ENCODE measurements at places on chromosomes 6 and 20. TPM values are rescaled to one million over a fixed set of nuclear protein-coding genes. Genes with fewer than 3 reads are reported as not detected.

The CALHM4 gene
- total RNA-seq: not detected

The SMLR1 gene
- total RNA-seq: not detected

The SAMD5 gene
- total RNA-seq: 1.6 TPM

DNA sequence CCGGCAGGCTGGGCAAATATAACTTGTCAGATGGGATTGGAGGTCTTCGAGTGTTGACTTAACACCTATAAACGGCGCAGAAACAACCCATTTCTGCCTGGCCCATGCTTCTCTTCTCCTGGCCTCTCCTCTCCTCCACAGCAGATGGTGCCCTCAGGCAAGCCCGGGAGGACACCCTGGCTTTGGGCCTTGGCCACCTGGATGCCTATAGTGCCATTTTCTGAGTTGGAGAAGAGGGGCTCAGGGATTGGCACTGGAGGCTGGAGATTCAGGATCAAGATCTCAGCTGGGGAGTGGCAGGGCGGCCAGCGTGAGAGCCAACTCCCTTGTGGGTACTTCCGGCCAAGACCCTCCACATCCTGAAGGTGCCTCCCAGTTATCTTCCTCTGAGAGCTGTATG, 211.9 kb upstream of the PMEPA1 start:
- no peak overlapping the region for H3K4me3 ChIP-seq
- H3K27me3 ChIP-seq: peaks cover 2% of the 10 kb centered on the region
- H3K36me3 ChIP-seq: peaks cover 13% of the 10 kb centered on the region
- H3K27ac ChIP-seq: peak overlapping the region; percentile 62
- H3K4me1 ChIP-seq: peaks cover 19% of the 10 kb centered on the region

The ZNF343 gene
- total RNA-seq: 15.5 TPM

The LRRC1 gene
- 2.6 TPM for total RNA-seq

DNA sequence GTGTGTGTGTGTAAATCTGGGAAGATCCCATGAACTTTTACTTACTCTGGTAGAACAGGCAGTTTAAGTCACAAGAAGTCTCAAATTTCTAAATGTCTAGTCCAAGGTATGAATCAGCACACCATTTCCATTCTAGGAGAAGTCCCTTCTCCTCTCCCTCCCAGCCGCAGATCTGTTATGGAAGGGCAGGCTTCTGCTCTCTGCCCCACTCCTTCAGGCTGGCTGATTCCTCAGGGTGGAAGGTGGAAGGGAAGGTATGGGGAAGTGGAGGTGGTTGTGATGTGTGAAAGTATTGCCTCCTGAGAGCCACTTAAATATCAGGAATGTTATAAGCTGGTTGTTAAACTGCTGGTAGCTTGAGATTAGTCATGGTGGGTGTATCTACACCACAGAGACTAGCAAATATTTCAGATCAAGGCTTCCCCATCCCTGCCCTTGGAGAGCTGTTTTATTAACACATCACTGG, 44.5 kb upstream of the LAMA4 start:
- no peak overlapping the region for H3K27ac ChIP-seq
- H3K36me3 ChIP-seq: no peaks in the 10 kb centered on the region
- H3K4me1 ChIP-seq: peaks cover 4% of the 10 kb centered on the region
- H3K27me3 ChIP-seq: peaks cover 2% of the 10 kb centered on the region
- DNase-seq: no peak

DNA sequence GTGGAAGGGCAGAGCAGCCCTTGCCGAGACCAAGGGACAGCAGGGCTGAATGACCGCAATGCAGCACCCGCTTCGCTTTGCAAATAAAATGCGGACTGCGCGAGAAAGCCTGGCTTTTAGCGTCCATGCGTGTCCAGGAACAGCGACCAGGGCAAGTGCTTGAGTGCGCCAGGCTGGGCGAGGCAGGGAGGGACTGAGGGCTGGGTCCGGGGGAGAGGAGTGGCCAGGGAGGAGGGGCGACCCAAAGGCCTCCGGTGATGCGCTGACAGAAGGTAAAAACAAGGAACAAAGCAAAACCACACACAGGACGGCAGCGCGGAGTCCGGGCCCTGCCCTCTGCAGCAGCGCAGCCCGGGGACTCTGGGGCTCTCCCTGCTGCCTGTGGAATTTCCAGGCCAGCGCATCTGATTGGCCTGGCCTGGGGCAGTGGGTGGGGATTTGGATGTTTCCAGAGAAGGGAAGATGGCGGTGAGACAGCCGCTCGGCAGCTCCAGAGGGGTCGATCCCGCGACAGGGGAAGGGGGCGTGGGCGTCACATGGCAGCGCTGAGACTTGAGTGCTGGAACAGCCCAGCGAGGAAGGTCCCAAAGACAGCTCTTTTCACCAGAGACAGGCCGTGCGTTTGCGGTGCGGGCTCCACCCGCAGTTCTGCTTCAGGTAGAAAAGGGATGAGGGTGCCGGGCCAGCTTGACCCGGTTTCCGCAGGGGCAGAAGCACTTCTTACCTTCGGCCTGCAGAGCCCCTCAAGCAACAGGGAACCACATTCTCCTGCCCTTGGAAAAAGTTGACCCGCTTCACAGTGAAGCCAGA, 51.8 kb downstream of the SSR1 start:
- peaks cover 4% of the 10 kb centered on the region for H3K36me3 ChIP-seq
- peak; percentile 93 for DNase-seq
- H3K27ac ChIP-seq: peak overlapping the region; percentile 99
- H3K4me1 ChIP-seq: peaks cover 20% of the 10 kb centered on the region
- peaks cover 21% of the 10 kb centered on the region for H3K27me3 ChIP-seq

DNA sequence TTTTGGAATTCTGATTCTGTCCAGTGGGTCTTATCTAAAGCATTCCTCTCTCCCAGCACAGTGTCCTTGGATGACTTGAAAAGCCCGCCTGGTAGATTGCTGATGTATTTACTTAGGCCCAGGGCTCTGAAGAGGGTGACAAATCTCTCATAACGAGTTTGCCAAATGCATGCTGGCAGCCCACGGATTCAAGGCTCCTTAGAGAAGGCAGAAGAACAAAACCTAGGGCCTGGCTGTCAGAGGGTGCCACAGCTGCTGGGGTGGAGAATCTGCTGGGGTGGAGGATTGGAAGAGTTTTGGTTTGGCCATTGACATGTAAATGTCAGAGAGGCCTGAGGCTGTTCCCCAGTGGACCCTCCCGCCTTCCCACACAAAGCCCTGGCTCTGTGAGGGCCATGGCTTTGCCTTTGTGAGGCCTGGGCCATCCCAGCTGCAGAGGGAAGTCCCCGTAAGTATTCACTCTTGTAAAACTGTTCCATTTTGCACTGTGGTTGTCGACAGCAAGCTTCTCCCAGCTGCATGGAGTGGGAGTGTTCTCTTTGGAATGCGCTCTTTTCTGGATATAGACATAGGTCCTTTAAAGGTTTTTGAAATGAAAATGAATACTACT, 50.3 kb downstream of the ANKRD6 start:
- H3K36me3 ChIP-seq: no peaks in the 10 kb centered on the region
- H3K4me1 ChIP-seq: peaks cover 28% of the 10 kb centered on the region
- peaks cover 2% of the 10 kb centered on the region for H3K27me3 ChIP-seq
- peak overlapping the region; percentile 68 for H3K27ac ChIP-seq
- H3K4me3 ChIP-seq: peak overlapping the region; percentile 55

- H3K27me3 ChIP-seq: peaks cover 2% of the 10 kb centered on the region
- H3K4me3 ChIP-seq: no peak overlapping the region
- H3K36me3 ChIP-seq: no peaks in the 10 kb centered on the region
- no peak for DNase-seq
- H3K27ac ChIP-seq: no peak overlapping the region
- H3K4me1 ChIP-seq: peaks cover 5% of the 10 kb centered on the region
Measured at GRCh38 chr6:33013608-33014007, 4.2 kb upstream of the HLA-DOA start.

DNA sequence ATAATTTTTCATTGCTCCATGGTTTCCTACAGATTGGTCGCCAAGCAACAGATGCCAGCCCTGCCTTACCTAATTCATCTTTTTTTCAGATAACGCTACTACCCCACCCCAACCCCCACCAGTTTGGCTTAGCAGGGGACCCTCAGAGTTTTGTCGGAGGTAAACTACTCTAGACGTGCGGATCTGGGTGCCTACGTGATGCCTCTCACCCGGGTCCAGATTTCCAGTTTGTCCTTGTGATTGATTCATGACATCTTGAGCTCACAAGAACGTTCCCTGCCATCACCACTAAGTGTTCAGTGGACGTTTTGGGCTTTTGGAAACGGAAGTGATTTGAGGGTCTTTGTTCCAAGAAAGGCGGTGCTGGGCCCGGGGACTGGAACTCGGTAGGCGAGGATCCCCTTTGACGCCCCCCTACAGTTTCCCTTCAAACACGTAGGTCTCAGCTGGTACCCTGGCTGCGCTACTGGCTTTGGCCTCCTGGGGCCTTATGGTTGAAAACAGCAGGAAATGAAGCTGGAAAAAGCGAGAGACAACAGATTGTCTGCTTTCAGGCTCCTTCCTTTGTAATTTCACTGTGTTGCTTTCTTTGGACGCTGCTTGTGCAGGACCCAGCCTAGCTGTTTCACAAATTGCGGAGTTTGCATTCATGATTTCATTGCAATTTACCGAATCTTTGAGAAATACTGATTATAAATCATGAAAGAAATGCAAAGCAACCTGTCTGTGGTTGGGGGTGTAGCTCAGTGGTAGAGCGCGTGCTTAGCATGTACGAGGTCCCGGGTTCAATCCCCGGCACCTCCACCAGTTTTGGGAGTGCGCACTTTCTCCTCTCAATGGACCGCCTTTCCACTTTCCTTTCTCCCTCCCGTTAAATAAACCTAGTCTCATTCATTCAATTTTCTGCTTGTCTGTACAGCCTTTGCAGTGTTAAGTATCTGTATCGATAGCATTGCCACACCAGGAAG, 81.0 kb downstream of the GPX5 start:
- H3K36me3 ChIP-seq: no peaks in the 10 kb centered on the region
- peak; percentile 84 for DNase-seq
- H3K27ac ChIP-seq: peak overlapping the region; percentile 95
- H3K4me3 ChIP-seq: peak overlapping the region; percentile 81
- H3K4me1 ChIP-seq: peaks cover 23% of the 10 kb centered on the region
- H3K27me3 ChIP-seq: peaks cover 11% of the 10 kb centered on the region

GRCh38 chr20:36728986-36729385, 16.9 kb downstream of the NDRG3 start:
- H3K4me1 ChIP-seq: peaks cover 1% of the 10 kb centered on the region
- no peak overlapping the region for H3K27ac ChIP-seq
- no peaks in the 10 kb centered on the region for H3K36me3 ChIP-seq
- no peak overlapping the region for H3K4me3 ChIP-seq

The HEY2 gene
- 2.1 TPM for total RNA-seq

GRCh38 chr20:9053108-9053507, 15.8 kb upstream of the PLCB4 start:
- no peak overlapping the region for H3K27ac ChIP-seq
- H3K4me1 ChIP-seq: no peaks in the 10 kb centered on the region
- H3K4me3 ChIP-seq: no peak overlapping the region
- peaks cover 1% of the 10 kb centered on the region for H3K27me3 ChIP-seq
- no peak for DNase-seq

- H3K4me1 ChIP-seq: peaks cover 4% of the 10 kb centered on the region
- no peak for DNase-seq
- H3K27ac ChIP-seq: no peak overlapping the region
- peaks cover 4% of the 10 kb centered on the region for H3K36me3 ChIP-seq
Measured at GRCh38 chr6:160081398-160081797, 40.2 kb upstream of the SLC22A1 start.

GRCh38 chr6:160426136-160426535, 78.0 kb downstream of the SLC22A3 start:
- no peak overlapping the region for H3K27ac ChIP-seq
- no peaks in the 10 kb centered on the region for H3K36me3 ChIP-seq
- peaks cover 14% of the 10 kb centered on the region for H3K4me1 ChIP-seq
- DNase-seq: no peak
- no peaks in the 10 kb centered on the region for H3K27me3 ChIP-seq

GRCh38 chr6:131368198-131368911, 204.7 kb upstream of the ARG1 start:
- peaks cover 6% of the 10 kb centered on the region for H3K4me1 ChIP-seq
- H3K27me3 ChIP-seq: peaks cover 2% of the 10 kb centered on the region
- H3K4me3 ChIP-seq: no peak overlapping the region
- H3K36me3 ChIP-seq: no peaks in the 10 kb centered on the region
- no peak for DNase-seq

The CHRNA4 gene
- total RNA-seq: 165 TPM

DNA sequence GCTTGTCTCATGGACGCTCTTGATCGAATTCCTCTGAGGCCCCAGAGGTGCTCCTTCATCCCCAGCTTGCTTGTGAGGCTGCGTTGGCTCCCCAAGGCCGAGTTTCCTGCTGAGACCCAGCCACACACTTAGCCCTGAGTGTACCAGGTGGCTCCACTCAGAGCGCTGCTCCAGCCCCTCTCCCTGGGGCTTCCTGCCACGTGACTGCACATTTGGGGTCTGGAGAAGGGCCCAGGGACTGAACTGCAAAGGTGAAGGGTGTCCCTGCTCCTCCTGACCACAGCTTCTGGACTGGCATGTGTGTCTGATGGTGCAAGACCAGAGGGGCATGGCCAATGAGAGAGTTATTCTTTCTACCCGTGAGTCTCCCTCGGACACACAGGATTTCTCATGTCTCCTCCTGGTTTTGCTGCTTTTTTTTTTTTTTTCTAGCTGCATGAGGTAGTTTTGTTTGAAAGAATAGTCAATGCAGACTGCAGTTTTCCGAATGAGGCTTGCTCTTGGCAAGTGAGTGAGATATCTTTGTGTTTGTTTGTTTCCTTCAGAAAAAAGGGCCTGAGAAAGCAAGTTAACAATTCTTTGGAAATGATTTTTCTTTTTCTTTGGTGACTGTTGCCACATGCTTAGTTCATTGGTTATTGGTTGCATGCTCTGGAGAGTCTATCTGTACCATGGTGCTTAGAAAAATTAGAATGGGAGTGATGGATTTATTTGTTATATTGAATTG, 3.1 kb upstream of the ZNF831 start:
- H3K36me3 ChIP-seq: no peaks in the 10 kb centered on the region
- no peak overlapping the region for H3K27ac ChIP-seq
- H3K27me3 ChIP-seq: no peaks in the 10 kb centered on the region
- H3K4me3 ChIP-seq: no peak overlapping the region
- no peaks in the 10 kb centered on the region for H3K4me1 ChIP-seq
- no peak for DNase-seq

DNA sequence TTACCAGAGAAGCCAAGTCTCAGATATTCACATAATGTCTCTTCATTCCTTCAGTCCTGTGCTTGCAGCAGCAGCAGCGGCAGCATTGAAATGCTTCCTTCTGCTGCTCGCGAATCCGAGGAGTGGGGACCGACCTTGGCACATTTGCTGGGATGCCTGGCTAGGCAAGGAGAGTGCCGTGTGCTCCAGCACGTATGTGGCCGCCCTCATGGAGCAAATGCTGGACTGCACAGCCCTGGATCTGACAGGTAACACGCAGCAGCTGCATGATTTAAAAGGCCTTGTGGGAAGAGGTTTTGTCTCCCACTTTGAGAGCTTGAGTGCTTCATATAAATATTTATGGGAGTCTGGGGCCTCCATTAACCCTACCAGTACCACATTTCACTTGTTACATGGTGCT, 9.9 kb downstream of the MAFB start:
- no peak for DNase-seq
- no peak overlapping the region for H3K27ac ChIP-seq
- peaks cover 19% of the 10 kb centered on the region for H3K27me3 ChIP-seq
- no peak overlapping the region for H3K4me3 ChIP-seq

- H3K36me3 ChIP-seq: no peaks in the 10 kb centered on the region
- no peak for DNase-seq
- H3K27ac ChIP-seq: no peak overlapping the region
- H3K4me3 ChIP-seq: no peak overlapping the region
- no peaks in the 10 kb centered on the region for H3K4me1 ChIP-seq
- no peaks in the 10 kb centered on the region for H3K27me3 ChIP-seq
Measured at GRCh38 chr6:51166914-51167313, 348.2 kb downstream of the TFAP2B start.

GRCh38 chr6:106620931-106621672, 8.2 kb downstream of the RTN4IP1 start:
- peaks cover 8% of the 10 kb centered on the region for H3K36me3 ChIP-seq
- no peak overlapping the region for H3K27ac ChIP-seq
- DNase-seq: no peak
- H3K4me3 ChIP-seq: no peak overlapping the region

Measured in glutamatergic neuron (in vitro differentiated cells).